ENCODE measurements at places on chromosomes 2 and 18.

GRCh38 chr2:105256431-105257047 is 15.0 kb downstream of the GPR45 start:
- no peak for DNase-seq

DNA sequence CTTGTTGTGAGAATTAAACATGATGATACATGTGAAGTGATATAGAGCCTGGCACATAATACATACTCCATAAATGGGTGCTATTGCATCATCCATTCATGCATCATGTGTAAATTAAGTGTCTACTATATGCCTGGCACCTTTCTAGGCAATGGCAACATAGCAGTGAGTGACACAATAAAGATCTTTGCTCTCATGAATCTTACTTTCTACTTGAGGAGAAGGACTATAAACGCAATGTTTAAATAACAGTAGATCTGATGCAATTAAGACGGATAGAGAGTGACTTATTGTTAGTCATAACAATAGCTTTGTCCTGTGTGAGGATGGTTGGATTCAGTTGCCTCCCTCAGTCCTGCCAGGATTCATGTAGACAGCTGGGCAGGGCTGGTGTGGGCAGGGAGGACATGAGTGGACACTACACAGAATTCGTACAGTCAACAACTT is 88.4 kb upstream of the NPAS2 start:
- no peak for DNase-seq

DNA sequence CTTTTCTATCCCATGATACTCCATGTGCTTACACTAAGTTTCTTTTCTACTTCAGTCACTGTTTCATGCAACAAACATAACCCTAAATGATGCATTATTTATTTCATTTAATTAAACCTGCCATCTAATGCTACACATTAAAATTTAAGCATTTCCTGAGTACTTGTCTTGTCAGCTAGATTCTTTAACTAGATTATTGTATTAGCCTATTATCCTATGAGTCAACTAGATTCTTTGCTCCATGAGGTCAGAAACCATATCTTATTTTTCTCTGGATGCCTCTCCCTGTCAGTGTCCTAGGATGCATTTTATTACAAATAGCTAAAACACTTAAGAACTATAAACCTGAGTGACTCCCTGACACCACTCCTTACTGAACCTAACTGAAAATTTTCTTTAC is 652.4 kb downstream of the SLC4A3 start:
- DNase-seq, result no peak

DNA sequence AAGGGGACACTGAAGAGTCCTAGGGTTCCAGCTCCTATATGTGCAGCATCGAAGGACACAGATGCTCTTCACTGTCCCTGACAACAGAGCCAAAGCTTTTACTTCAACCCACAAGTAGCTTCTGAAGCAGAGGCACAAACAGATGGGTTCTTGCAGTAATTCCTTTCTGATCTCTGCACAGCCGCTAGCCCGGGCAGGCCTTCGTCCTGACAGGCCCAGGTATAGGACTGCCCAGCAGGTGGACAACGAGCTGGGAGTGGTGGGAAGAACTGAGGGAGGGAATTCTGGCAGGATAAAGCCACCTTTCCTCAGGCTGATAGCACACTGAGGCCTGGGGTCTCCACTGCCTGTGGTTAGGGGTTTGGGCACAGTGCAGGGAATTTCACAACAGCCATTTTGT is 94.8 kb downstream of the RHOB start:
- no peak for DNase-seq

- no peak for DNase-seq
Measured at GRCh38 chr2:56299171-56299691, 115.4 kb downstream of the CCDC85A start.

GRCh38 chr2:8388781-8389180 is 293.1 kb upstream of the ID2 start:
- no peak for DNase-seq

GRCh38 chr2:204880928-204881327 is 335.7 kb downstream of the PARD3B start:
- no peak for DNase-seq

DNA sequence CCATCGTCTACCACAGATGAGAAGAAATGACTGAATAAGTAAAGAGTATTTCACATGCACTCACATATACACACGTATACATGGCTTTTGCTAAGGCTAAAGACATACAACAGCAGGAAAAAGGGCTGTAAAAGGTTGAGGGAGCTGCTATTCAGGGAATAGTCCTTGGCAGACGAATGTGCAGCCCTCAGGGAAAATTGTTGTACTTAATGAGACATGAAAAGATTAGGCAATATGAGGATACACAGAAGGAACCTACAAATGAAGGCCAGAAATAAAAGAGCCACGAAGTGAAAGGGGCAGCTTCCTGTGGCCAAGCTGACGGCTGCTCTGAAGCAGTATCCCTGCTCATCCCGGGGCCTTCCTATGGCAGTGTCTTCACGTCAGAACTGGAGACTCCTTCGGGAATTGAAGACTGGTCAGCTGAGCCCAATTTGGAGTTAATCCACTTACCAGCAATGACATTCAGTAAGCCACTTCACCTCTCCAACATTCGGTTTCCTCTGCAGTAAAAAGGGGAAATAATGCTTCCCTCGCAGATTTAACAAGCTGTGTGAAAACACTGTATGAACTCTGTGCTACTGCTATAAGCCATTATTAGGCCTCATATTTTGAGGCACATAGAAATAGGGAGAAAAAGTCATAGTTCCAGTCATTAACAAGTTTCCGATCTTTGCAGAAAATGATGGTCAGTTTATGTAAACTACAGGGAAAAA is 221.8 kb downstream of the STK39 start:
- no peak for DNase-seq

DNA sequence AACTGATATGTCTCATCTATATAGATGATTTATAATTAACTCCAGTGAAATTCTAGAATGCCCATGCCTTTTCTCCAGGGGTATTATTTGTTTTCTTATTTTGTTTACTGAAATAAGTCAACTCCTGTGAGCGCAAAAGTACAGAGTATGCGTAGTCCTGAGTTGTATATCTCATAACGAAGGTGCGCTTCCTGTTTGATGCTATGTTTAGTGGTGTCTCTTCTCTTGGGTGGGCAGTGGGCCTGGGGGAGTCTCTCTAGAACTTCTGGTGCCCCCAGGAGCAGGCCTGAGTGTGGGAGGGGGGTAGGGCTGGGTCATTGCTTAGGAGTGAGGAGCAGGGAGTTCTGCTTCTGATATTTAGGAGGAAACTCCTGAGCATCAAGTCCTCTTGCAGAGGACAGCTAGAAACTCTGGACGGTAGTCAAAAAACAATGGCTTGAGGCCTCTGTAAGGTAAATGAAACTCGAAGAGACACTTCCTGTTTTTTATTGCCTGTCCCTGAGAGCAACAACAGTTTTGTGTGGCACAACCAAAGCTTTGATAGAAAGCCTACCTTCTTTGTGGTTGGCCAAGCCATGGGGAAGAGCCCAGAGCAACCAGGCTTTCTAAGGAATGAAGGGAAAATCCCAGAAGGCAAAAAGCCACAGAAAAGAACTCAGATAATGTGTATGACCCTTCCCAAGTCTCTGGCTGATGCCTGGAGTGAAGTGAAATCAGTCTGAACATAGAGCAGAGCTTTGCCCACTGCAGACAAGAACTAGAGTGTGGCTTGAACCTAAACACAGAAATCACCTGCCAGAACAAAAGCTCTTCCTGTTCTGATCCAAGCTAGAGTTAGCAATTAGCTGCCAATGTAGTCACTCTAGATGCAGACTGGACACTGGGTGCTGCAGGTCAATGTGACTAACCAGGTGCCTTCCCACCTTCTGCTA is 8.5 kb upstream of the SP140L start:
- no peak for DNase-seq
